ENCODE measurements at places on chromosomes 11 and 22.

GRCh38 chr22:33357981-33358399, 299.8 kb upstream of the SYN3 start:
- no peak for DNase-seq

DNA sequence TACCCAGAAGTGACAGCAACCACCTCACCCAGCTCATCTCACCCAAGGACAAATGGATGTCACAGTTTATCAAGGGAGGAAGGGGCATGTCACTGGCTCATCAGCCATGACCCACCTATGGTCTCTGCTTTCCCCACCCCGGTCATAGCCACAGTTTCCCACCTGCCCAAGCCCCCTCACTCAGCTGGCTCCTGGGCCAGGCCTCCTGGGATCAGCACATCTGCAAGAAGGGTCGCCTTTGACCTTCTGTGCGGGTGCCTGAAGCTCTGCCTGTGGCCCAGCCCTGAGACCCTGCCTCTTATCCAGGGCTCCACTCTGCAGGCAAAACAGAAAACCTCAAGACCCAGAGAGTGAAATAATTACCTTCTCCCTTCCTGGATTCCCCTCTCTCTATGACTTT, 236.4 kb downstream of the BUD13 start:
- DNase-seq = no peak

DNA sequence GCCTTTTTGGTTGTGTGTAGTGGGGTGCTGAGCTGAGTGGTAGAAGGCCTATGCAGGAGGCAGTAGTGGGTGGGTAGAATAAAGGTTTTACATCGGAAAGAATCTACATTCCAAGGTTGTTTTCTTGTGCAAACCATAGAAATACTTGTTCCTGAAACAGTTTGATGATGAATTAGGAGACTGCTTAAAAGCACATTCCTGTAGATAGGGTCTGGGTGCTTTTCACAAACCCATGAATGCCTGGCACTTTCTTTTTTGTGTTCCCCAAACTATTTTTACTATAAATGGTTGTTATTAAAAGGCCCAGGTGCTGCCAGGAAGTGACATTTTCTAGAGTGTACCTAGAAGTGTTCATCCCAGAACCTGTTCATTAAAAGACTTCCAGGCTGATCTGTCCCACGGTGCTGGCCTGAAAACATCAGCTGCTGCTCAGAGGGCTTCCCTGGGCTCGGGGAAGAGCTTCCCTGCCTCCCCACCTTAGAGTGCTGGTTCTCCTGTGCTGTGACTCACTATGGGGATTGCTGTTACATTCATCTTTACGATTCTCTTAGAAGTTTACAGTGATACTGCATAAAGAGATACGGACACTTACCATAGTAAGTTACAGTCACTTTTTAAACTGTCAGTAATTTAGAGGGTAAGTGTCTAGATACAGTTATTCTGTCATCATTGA, 27.9 kb downstream of the PPFIA1 start:
- no peak for DNase-seq

DNA sequence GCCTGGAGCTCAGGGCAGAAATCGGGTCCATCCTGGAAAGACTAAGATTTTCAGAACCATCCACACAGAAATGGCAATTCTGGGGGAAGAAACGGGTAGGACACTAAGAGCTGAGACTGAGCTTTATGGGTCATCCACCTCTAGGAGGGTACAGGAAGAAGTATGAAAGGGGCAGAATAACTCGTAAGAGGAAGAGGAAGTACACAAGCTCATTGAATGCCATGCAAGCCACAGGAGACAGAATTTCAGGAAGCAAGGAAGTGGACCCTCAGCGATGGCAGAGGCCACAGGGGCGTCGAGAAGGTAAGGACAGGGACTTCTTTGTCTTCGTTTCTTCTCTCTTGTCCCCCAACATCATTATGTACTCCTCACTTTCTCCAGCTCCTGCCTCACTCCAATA, 169.6 kb downstream of the MAML2 start:
- DNase-seq = no peak

DNA sequence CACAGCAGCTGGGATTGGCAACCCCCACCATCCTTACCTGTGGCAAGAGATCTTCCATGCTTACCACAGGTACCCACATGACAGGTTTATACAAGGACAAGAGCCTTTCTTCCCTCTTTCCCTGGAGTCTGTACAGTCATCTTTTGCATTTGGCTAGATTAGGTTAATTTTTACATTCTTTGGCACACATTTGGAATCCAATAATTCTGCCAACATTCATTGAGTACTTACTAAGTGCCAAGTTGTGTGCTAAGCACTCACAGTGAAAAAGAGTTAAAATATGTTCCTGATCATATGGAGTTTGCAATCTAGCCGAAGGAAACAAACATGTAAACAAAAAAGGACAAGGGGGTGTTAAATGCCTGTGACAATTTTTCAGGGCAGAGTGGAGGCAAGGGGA, 50.0 kb upstream of the OPCML start:
- DNase-seq = no peak

DNA sequence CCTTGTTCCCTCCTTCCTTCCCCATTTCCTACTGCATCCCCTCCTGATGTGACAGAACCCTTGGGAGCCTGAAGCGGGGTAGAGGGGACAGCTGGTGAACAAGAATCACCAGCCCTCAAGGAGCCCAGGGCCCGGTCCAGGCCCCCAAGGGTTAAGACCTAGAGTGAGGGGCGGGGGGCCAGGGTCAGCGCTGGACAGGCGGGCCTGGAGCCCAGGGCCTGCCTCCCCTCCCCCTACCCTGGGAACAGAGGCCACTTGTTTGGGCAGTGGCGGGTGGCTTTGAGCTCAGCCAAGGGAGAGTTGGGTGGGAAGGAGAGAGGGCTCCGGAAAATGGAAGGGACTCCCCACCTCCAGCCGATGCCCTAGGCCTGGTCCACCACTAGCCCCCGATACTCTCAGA, 2.1 kb downstream of the ARAP1 start:
- DNase-seq = no peak

DNA sequence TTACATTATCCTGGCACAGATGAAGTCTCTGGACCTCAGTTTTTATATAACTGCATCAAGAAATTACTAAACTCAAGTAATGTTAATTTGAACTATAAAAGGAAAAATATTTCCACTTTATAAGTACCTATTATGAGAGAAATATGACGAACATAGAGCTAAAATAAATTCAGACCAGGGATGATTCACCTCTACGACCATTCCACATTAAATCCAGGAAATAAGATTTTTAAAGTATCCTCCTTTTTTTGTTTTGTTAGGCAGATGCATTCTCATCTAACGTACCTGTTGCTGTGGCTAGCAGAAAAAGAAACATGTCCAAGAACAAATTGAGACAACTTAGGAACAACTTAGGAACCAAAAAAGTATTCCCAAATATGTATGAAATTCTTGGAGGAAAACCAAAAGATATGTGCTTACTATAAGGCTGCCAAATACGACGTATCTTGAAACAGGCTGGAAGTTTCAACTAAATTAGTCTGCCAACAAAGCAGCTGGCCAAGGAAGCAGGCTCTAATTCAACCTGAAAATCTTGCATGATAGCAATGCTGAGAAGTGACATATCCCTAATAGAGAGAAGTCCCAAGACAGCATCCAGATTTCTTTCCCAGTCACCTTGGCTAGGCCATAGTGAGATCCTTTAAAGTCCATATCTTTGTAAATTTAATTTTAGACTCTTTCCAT, 15.7 kb downstream of the SPTY2D1 start:
- no peak for DNase-seq

- DNase-seq = peak; percentile 14
Measured at GRCh38 chr11:121417055-121417551, 35.0 kb upstream of the SORL1 start.

- DNase-seq = peak; percentile 67
Measured at GRCh38 chr22:35446365-35446764, 46.4 kb downstream of the MCM5 start.

- DNase-seq = peak; percentile 86
Measured at GRCh38 chr11:69131644-69132300, 24.0 kb upstream of the SMIM38 start.

- peak; percentile 21 for DNase-seq
Measured at GRCh38 chr22:30890686-30891442, 77.7 kb downstream of the MORC2 start.

DNA sequence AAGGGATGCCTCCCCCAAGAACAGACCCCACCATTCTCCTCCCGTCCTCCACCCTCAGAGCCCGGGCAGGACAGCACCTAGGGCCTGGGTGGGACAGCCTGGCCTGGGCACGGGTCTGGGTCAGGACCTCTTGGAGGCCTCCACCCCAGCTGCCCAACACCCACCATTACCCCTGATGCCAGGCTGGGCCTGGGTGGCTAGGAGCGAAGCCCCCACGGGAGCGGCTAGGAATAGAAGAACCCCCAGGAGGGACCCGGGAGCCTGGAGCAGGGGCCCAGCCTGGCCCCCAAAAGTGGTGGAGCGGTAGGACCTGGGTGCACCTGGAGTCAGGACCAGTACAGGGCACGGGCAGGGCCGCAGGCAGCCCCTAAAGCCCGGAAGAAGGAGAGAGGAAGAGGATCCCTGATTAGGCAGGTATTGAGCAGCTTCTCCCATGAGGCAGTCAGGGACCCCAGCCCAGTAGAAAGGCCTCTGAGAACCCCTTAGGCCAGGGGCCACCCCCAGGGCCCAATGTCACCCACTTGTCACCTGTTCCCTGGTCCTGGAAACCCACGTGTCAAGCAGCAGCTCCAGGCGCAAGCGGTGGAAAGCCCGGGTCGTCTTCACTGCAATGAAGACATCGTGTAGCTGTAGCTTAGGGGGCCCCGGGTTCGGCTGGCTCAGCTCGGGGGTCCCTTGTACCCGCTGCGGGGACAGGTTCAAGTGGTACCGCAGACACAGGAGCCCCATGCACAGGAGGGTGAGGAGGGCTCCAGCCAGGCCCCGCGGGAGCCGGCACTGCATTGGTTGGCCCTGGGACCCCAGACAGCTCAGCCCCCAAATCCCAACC, 575 bp downstream of the MFNG start:
- no peak for DNase-seq

DNA sequence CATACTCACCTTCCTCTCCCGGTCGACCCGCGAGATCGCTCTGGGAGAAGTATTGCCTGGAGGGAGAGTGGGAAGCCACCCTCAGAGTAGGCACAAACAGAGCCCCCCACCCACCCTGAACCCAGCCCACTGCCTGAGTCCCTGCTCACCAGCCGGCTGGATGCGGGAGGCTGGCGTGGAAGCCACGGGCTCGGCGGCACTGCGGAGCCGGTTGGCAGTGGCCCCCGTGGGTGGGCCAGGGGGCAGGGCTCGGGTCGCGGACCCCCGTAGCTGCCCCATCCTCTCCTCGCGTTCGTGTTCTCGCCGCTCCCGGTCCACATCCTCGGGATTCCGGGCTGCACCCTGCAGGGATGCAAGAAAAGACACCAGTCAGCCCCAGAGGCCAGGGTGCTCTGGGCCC, 21.4 kb upstream of the TMEM184B start:
- DNase-seq = no peak

- DNase-seq = no peak
Measured at GRCh38 chr11:122363296-122363695, 247.3 kb upstream of the BLID start.

DNA sequence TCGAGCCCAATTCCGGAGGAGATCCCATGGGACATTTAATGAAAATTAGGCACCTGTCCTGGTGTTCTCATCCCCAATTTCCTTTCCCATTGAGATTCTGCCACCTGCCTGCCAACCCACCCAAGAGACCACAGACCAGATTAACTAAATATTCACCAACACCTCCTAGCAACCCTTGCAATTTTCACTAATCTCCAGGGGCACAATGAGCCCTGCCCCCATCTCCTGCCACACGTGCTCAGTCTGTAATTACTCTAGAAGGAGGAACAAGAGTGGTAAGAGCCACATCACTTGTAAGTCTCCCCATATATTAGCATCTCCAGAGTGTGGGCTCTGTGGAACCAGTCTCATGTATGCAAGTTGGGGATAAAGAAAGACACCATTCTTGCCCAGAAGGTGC, 38.0 kb downstream of the IL18BP start:
- no peak for DNase-seq

DNA sequence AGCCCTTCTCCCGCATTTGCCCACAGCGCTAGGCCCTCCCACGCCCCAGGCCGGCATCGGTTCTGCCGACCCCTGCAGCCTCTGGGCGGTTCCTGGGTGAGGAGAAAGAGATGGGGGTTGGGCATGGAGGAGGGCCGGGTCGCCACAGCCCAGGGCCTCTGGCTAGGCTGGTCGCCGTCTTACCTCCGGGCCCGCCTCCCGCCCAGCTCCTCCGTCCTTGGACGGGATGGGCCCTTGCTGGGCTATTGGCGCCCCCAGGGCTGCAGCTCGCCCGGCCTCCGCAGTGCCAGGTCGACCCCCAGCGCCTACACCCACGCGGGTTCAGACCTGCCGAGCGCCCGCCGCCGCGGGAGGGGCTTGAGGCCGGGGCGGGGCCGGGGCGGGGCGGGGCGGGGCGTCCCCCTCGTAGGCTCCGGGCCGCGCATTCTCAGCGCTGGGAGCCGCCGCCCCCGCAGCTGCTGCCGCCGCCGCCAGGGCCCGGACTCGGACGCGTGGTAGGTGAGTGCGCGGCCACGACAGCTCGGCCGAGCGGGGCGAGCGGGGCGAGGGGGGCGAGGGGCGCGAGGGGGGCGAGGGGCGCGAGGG, at the start of gene CD151:
TSS of gene CD151 (plus strand) at position 424 of the 585 bp plus-strand sequence. CDS start 3,118 bp downstream, outside the sequence.
- peak; percentile 60 for DNase-seq

- no peak for DNase-seq
Measured at GRCh38 chr11:30435488-30435887, 112.6 kb downstream of the ARL14EP start.

- DNase-seq = no peak
Measured at GRCh38 chr22:32326647-32327046, 31.0 kb upstream of the RFPL3 start.

DNA sequence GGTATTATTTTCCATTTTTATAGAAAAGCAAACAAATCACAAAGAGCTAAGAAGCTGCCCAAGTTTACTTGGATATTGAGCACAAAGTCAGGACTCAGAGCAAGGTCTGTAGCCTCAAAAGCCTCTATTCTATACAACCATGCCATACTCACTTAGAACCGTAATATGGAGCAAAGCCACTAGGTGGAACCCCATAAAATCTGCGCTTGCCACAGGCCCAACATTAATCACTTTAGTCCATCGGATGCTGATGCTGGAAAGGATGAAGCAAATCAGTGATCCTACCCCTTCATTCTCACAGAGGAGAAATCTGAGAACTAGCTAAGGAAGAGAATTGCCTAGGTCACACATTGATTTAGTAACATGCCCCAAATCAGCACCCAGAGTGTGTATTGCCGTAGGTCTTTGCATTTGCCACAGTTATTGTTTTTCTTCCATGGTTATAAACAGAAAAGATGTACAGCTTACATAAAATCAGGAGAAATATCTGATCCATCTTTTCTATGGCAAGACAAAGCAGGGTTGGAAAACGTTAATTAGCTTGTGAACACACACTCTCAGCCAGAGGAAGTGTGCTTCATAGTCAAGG, 56.7 kb upstream of the RAB38 start:
- DNase-seq = peak; percentile 13

DNA sequence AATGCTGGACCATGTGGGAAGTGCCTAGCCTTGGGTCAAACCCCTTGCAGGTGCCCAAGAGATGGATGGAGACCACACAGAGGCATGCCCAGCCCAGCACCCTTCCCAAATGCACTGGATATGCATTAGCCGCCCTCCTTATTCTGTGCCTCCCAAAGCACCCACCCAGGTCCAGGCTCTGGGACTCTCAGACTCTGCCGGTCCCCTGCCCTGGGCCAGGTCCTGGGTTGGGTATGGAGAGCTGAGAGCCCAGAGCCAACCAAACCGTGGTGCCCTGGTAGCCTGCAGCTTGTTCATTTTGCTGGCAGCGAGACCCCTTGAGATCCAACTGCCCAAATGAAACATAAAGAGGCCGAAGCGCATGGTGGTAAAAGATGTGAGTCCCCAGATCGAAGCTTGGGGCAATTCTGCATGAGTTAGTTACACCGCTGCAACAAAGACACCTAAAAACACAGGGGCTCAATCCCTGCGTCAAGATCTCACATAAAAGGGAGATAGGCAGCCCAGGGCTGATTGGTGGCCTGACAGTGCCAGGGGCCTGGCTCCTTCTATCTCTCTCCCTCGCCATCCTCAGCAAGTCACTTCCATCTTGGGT, 61.5 kb downstream of the MYEOV start:
- no peak for DNase-seq

Measured in HTR-8/SVneo (cell line).